ENCODE measurements at places on chromosomes 13 and 19.

- DNase-seq, result no peak
Measured at GRCh38 chr19:27792576-27793127, 1420.3 kb downstream of the UQCRFS1 start.

GRCh38 chr19:56919308-56919995 is 78.9 kb upstream of the PEG3 start:
- no peak for DNase-seq

GRCh38 chr19:40416918-40417642 is 3.9 kb upstream of the PRX start:
- no peak for DNase-seq

- DNase-seq, result no peak
Measured at GRCh38 chr13:76822698-76823267, 63.4 kb downstream of the KCTD12 start.

- DNase-seq, result no peak
Measured at GRCh38 chr13:40168425-40169166, 497.8 kb downstream of the FOXO1 start.

- no peak for DNase-seq
Measured at GRCh38 chr13:49980266-49980665, 16.6 kb upstream of the TRIM13 start.

- no peak for DNase-seq
Measured at GRCh38 chr19:16862826-16863415, 25.9 kb upstream of the F2RL3 start.

GRCh38 chr19:1847684-1848398 is 442 bp downstream of the REXO1 start:
- DNase-seq, result no peak

GRCh38 chr13:83940742-83941141 is 58.5 kb upstream of the SLITRK1 start:
- DNase-seq, result no peak

GRCh38 chr19:12794971-12795381 is 3.7 kb downstream of the JUNB start:
- no peak for DNase-seq

DNA sequence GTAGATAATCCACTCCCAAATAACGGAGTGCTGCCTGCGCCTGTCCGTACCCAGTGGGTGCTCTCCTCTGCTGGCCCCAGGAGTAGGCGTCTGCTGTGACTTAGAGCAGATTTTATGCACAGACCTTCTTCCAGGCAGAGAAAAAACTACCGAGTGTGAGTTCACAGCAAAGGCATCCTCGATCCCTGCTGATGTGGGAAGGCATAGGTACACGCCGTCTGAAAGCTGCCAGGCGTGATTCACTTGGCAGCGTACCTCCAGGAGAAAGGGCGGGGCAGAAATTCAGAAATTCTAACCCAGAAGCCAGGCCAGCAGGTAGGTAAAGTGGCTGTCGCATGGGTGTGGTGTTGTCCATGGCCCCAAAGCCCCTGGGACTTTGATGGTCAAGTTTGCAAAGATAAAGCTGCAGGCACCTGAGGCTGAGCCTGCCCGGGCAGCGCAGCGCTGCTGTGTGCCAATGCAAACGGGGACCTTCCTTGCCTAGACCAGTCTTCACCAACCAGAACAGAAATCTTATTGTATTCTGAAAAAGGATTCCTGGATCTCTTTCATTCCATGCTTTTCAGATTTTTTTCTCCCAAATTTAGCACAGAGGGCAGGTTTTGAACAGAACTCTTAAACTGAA is 36.3 kb downstream of the COL4A2 start:
- DNase-seq, result no peak

DNA sequence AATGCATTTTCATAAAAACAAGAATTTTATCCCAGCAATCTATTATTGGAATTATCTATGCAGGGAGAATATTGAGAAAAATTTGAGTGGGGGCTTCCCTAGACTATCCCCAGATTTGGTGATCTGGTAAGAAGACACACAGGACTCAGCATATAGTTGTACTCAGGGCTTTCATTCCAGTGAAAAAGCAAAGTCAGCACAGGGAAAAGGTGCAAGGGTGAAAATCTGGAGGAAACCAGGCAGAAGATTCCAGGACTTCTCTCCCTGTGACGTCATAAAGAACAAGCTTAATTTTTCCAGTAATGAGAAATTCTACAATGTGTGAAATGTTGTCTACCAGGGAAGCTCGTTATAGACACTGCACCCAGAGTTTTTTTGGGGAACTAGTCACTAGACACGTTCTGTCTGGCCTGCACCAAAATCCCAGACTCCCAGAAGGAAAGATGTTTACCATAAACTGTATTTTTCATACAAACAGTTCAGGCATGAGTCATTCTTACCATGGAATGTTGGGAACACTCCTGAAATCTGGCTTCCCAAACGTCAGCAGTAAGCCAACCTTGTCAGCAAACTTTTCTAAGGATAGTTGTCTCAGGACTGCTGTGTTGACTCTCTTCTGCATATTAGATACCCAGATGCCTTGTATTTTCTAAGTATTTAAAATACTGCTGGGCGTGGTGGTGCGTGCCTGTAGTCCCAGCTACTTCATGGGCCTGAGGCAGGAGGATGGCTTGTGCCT is 107.4 kb downstream of the DNAJC3 start:
- DNase-seq, result no peak

DNA sequence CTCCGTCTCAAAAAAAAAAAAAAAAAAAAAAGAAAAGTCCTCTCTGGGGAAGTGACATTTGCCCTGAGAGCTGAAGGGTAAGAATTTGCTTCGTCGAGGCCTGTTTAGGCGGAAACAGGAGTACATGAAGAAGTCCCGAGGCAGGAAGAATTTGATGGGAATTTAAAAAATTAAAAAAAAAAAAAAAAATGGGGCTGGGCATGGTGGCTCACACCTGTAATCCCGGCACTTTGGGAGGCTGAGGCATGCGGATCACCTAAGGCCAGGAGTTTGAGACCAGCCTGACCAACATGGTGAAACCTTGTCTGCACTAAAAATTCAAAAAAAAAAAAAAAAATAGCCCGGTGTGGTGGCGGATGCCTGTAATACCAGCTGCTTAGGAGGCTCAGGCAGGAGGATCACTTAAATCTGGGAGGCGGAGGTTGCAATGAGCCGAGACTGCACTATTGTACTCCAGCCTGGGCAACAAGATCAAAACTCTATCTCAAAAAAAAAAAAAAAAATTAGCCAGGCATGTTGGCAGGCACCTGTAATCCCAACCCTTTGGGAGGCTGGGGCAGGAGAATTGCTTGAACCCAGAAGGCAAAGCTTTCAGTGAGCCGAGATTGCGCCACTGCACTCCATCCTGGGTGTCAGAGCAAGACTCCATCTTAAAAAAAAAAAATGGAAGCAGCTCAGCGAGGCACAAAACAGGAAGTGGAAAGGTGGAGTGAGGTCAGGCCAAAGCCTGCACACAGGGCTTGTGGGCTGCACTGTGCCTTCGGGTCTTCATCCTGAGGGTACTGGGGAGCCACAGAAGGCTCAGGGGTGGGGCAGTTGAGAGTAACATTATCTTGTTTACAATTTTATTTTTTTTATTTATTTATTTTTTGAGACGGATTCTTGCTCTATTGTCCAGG is 4.9 kb downstream of the BAX start:
- no peak for DNase-seq

DNA sequence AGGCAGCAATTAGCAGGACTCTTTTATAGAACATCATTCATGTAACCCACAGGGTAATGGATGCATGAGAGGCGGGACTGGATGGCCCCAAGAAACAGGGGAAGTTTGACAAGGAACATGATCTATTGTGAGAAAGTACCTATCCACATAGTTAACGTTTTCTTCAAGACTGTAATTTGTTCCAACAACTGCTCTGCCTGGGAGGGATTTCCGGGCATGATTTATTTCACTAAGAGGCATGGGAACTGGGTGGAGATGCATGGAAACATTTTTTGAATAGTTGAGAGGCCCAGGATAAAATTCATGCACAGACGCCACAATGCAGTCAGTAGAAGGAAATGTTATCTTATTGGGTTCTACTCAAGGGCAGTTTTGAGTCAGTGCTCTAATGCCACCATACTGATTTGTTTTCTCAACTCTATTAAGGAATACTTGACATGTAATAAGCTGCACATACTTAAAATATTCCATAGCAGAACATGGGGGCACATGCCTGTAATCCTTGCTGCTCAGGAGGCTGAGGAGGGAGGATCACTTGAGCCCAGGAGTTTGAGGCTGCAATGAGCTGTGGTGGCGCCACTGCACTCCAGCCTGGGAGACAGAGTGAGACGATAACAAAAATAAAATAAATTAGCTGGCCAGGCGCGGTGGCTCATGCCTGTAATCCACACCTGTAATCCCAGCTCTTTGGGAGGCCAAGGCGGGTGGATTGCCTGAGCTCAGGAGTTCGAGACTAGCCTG is 9.9 kb upstream of the ATG4D start:
- DNase-seq, result no peak

- no peak for DNase-seq
Measured at GRCh38 chr13:75832812-75833211, 196.7 kb downstream of the LMO7 start.

DNA sequence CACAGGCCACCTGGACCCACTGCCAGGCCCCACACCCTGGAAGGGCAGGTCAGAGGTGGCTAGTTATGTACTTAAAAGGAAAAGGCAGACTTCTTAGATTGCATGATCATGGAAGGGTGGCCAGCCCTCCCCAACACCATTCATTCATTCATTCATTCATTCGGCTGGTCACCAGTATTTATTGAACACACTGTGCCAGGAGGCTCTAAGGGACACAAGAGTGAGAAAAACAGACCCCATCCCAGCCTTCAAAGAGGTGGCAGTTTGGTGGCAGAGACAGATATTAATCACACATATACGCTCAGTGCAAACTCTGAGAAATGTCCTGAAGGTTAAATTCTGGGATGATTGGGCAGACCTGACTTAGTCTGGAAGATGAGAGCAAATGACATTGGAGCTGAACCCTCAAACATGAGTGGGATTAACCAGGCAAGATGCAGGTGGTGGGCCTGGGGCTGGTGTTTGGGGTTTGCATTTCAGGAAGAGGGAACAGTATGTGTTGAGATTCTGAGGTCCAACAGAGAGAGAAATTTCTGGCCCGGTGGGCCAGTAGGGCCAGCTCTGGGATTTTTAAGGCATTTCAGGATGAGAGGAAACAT is 147.5 kb downstream of the ZNF536 start:
- no peak for DNase-seq

DNA sequence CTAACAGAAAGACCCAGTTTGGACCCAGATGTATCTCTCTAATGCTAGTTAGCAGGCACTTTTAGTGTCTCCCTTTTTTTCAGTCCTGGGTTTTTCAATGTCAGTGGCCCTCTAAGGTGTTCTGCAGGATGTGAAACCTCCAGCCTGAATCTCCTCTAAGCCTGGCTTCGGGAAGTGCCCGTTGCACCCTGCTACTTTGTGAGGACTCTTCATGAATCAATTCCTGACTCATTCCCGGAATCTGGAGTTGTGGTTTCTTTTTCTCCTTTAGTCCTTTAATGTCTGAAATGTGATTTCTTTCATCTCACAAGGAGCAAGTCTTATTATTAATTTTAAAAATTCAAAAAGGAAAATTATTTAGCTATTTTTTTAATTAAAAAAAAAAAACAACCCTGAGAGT is 116.0 kb downstream of the ZNF536 start:
- DNase-seq, result no peak

DNA sequence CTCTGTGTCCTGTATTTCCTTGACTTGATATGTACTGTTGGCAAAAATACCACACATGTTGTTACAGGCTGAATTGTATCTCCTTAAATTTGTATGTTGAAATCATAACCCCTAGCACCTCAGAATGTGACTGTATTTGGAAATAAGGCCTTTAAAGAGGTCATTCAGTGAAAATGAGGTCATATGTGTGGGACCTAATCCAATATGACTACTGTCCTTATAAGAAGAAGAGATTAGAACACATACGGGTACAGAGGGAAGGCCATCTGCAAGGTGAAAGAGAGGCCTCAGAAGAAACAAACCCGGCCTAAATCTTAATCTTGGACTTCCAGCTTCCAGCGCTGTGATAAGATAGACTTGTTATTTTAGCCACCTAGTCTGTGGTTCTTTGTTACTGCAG is 202.5 kb downstream of the NUFIP1 start:
- no peak for DNase-seq

DNA sequence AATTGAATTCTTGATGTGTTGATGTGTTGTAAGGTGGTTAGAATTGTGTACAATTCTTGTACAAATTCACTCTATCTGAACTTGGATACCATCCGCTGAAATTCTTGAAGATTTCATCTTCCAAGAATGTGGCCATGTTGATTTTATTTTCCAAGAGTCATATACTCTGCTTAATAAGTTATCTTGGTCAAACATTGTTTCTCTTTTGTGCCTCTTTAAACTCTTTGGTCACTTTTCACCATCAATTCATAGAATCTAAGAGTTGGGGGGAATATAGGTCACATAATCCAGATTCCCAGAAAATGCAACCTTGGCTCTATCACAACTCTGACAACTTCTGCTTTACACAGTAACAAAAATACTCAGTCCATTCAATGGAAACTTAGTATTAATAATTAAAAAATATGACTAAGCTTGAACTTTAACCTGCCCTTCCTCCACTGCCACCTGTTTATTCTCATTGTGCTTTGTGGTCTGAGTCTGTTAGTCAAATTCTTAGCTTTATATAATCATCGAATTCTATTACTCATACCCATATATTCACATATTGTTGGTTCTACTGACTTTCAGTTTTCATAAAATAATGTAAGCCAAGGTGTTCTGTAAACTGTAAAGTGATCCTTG is 373.2 kb downstream of the LMO7 start:
- DNase-seq, result no peak

DNA sequence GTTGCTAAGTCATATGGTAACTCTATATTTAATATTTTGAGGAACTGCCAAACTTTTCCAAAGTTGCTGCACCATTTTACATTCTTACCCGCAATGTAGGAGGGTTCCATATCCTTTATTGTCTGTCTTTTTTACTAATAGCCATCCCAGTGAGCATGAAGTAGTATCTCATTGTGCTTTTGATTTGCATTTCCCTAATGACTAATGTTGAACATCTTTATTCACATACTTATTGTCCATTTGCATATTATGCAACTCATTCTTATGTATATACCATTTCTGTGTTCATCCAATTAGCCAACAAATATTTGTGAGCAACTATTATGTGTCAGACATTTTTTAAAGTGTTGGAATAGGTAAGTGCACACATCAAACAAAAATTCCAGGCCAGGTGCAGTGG is 20.4 kb upstream of the ATP8A2 start:
- no peak for DNase-seq

DNA sequence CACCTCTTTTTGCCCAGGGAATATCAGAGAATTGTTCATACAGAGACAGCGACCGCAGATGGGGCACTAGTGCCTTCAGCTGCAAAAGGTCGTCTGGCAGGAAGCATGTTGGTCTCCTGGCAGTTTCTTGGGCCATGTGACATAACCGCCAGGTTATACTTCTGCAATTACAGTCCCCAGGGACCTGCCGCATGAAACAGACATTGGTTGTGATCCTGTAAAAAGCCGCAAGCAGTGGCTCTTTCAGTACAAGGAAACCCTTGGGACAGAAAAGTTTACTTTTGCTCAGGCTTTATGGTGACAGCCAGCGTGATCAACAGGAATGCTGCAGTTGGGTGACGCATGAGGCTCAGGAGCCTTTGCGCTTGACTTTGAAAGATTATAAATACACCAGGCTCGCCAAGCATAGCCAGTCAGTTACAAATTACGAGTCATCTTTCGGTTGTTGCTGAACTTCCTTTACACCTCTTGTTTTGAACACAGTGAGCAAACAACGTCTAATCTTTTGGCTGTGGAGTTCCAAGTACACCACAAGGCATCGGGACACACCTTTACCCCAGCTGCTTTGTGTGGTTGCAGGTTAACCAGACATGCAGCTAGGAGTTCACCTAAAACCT is 50.5 kb upstream of the UBE2L5 start:
- DNase-seq, result peak; percentile 18

- DNase-seq, result no peak
Measured at GRCh38 chr19:18488838-18489626, 32.8 kb downstream of the ELL start.
